Spleen (tissue), 13 donors: ENCODE measurements at places on chromosomes 1 and 21. TPM values are rescaled to one million over a fixed set of nuclear protein-coding genes. Genes with fewer than 3 reads are reported as not detected.
A peak's percentile ranks its signal among the peaks of the same experiment; 100 is the strongest.

Gene CDCA8
- total RNA-seq: 1.6 TPM

Gene LCE1D
- not detected for total RNA-seq

GRCh38 chr1:101308935-101309333, 72.1 kb downstream of the S1PR1 start:
- DNase-seq: no peak
- H3K27ac ChIP-seq: peak overlapping the region; percentile 86
- no peaks in the 10 kb centered on the region for H3K36me3 ChIP-seq
- H3K4me1 ChIP-seq: peaks cover 59% of the 10 kb centered on the region
- peak overlapping the region; percentile 39 for H3K4me3 ChIP-seq

GRCh38 chr21:32015461-32016139, 142.8 kb downstream of the HUNK start:
- no peaks in the 10 kb centered on the region for H3K36me3 ChIP-seq
- no peaks in the 10 kb centered on the region for H3K27me3 ChIP-seq

Gene GUCA2B
- not detected for total RNA-seq

DNA sequence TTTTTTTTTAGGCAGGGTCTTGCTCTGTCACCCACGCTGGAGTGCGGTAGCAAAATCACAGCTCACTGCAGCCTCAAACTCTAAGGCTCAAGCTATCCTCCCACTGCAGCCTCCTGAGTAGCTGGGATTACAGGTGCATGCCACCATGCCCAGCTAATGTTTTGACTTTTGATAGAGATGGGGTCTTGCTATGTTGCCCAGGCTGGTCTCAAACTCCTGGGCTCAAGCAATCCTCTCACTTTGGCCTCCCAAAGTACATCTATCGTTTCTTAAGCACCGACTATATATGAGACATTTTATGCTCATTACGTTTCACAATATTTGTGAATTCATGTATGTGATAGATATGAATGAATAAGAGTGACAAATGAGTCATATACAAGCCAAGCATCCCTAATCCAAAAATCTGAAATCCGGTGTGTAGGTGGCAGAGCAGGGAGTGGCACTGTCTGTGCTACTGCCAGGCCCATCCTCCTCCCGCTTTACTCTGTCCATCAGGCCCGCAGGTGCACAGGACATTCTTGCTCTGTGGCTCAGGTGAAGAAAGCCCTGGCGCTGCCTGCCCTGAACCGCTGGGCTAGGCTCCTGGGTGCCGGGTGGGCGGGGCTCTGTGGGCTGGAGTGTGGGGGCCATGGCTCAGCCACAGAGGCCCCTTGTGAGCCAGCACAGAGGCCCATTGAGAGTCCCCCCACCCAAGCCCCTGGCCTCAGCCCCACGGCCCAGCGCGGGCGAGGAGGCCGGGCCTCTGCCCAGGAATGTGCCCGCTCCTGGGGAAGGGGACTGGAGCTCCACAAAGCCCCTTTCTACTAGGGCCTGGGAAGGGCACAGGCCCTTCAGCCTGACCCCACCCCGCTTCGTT, 45.3 kb downstream of the HSPG2 start:
- H3K36me3 ChIP-seq: no peaks in the 10 kb centered on the region
- no peaks in the 10 kb centered on the region for H3K27me3 ChIP-seq
- peak; percentile 63 for DNase-seq
- no peak overlapping the region for H3K4me3 ChIP-seq

- DNase-seq: no peak
- no peak overlapping the region for H3K4me3 ChIP-seq
- no peaks in the 10 kb centered on the region for H3K36me3 ChIP-seq
- H3K27ac ChIP-seq: no peak overlapping the region
These were observed 70.5 kb upstream of the SCYL3 start for GRCh38 chr1:169964206-169964605.

DNA sequence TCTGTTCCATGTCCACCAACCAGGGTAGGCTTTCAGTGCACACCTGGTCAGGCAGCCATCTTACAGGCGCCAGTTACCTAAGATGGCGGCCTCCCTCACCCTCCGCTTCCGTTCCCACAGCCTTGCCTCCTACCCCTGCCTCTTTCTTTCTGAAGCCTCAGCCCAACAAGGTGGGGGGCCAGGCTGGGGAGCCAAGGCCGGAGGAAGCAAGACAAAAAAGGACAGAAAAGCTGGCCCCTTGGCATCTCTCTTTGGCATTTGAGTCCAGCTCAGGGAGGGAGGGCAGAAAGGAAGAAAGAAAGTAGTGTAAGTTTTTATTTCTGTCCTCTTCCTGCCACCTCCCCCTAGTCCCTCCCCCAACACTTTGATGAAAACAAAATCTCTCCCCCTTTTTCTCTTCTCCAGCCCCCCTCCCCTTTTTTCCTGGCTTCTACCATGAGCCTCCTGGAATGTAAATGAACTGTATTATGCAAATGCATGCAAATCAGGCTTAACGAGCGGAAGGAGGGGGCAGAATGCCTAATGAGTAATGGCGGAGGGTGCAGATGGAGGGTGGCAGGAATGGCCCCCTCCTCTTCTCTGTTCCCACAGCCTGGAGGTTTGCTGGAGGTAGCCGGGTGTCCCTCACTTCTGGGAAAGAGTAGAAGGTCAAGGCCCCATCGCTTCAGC, 43.8 kb downstream of the RHBG start:
- H3K27me3 ChIP-seq: peaks cover 97% of the 10 kb centered on the region
- DNase-seq: peak; percentile 27
- no peaks in the 10 kb centered on the region for H3K36me3 ChIP-seq
- H3K4me3 ChIP-seq: no peak overlapping the region

Gene SAMD13
- total RNA-seq: 1.3 TPM

Gene GJA9
- not detected for total RNA-seq

DNA sequence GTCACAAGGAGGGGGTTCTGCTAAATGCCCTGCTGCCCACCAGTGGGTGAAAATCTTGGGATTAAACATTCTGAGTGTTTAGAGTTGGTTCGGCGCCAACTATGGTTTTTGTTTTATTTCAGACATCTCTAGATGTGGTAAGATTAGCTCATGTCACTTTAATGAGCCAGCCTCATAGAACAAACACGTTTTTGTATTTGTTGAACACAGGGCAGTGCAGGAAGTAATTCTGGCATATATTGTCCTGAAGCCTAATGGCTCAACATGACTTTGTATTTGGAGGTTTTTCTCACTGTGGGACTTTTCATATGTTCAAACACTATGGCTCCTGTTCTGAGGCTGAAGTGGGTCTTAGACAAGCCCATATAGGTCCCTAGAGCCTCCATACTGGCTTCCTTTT, 107.8 kb downstream of the NGF start:
- no peak overlapping the region for H3K27ac ChIP-seq
- DNase-seq: no peak
- no peaks in the 10 kb centered on the region for H3K36me3 ChIP-seq
- no peak overlapping the region for H3K4me3 ChIP-seq
- no peaks in the 10 kb centered on the region for H3K4me1 ChIP-seq

DNA sequence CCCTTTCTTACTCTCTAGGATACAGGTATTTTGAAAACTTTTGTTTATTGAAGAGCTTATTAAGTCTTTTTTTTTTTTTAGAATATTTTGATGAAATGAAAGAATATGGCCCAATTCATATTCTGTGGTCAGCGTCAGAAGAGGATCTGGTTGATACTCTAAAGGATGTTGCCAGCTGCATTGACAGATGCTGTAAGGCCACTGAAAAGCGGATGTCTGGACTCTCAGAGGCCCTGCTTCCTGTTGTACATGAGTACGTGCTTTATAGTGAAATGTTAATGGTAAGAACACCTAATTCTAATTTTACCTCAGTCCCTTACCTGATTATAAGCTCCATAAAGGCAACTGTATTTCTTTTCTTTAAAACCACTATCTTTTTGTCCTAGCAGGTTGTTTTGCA, 37.1 kb downstream of the SNX7 start:
- no peaks in the 10 kb centered on the region for H3K36me3 ChIP-seq
- no peaks in the 10 kb centered on the region for H3K27me3 ChIP-seq
- H3K4me1 ChIP-seq: no peaks in the 10 kb centered on the region
- H3K27ac ChIP-seq: no peak overlapping the region
- H3K4me3 ChIP-seq: no peak overlapping the region

Gene SYT6
- total RNA-seq: not detected

- no peaks in the 10 kb centered on the region for H3K27me3 ChIP-seq
- H3K4me1 ChIP-seq: no peaks in the 10 kb centered on the region
- DNase-seq: no peak
- H3K27ac ChIP-seq: no peak overlapping the region
- H3K4me3 ChIP-seq: no peak overlapping the region
These were observed 168.2 kb upstream of the C1orf105 start for GRCh38 chr1:172252321-172252720.

Gene TPRG1L
- 30.6 TPM for total RNA-seq

GRCh38 chr1:180363246-180363995, 133.4 kb downstream of the LHX4 start:
- H3K4me3 ChIP-seq: no peak overlapping the region
- no peak for DNase-seq
- no peaks in the 10 kb centered on the region for H3K36me3 ChIP-seq
- no peaks in the 10 kb centered on the region for H3K27me3 ChIP-seq
- peaks cover 13% of the 10 kb centered on the region for H3K4me1 ChIP-seq
